ENCODE measurements at places on chromosomes 2 and 18. TPM values are rescaled to one million over a fixed set of nuclear protein-coding genes. Genes with fewer than 3 reads are reported as not detected.

- no peak overlapping the region for H3K4me3 ChIP-seq
- no peak overlapping the region for H3K27ac ChIP-seq
- H3K27me3 ChIP-seq: no peaks in the 10 kb centered on the region
- peaks cover 9% of the 10 kb centered on the region for H3K4me1 ChIP-seq
- H3K36me3 ChIP-seq: peaks cover 29% of the 10 kb centered on the region
Observed at GRCh38 chr18:42087235-42087634, 132.2 kb downstream of the PIK3C3 start.

Gene GALNT13
- 0.15 TPM for total RNA-seq

DNA sequence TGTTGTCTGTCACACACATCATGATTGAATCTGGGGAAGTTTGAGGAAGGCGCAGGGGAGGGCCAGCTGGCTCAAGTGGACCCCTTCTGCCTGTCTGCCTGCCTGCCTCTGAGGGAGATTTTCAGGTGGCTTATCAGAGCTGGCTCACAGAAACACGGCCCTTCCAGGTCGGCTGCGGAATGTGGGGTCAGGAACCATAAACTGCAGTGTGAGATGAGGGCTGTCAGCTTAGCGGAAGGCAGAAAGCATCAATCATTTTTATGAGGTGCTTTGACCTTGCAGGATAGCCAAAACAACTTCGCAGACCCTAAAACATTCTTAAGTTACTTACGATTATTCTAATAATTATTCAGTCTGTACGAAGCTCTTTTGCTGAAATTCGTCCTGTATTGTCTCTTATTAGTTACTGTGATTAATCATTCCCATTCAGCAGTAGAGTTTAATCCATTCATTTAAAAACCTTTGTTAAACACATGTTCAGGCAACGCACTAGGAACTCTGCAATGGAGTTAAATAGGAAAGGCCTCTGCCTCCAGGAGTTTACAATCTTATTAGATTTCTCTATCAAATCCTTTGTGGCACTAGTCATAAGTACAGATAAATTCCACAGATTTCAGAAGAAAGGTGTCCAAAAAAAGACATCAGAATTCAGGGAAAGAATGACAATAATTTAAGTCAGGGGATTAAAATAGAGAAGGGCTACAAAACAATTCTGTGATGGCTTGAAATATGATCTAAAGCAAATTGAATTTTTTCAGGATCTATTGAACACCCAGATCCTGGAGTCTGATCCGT, 371.6 kb downstream of the HRH4 start:
- no peaks in the 10 kb centered on the region for H3K36me3 ChIP-seq
- H3K4me3 ChIP-seq: no peak overlapping the region
- no peaks in the 10 kb centered on the region for H3K4me1 ChIP-seq
- DNase-seq: no peak
- H3K27ac ChIP-seq: no peak overlapping the region
- H3K27me3 ChIP-seq: peaks cover 2% of the 10 kb centered on the region

DNA sequence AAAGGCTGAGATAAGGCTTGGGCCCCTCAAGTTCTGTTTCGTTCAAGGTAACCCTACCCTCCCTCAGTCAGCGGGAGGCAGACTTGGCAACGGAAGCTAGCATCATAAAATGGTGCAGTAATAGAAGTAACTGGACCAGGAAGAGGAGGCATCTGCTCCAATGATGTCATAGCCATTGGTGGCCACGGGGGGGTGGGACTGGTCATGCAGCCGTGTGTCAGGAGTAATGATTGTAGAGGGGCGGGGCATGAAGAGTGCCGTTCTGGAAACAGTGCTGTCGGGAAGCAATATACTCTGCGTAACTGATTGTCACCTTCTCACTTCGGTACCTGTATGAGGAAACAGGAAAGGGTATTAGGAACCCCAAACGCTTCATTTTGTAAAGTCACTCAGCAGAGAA, 6.9 kb upstream of the POLR2D start:
- no peaks in the 10 kb centered on the region for H3K27me3 ChIP-seq
- H3K4me1 ChIP-seq: peaks cover 2% of the 10 kb centered on the region
- H3K4me3 ChIP-seq: no peak overlapping the region
- peaks cover 38% of the 10 kb centered on the region for H3K36me3 ChIP-seq
- no peak for DNase-seq

Gene SP9
- not detected for total RNA-seq

Gene MRPL33
- 43.5 TPM for total RNA-seq

GRCh38 chr2:25035537-25036220, 6.2 kb upstream of the EFR3B start:
- H3K4me3 ChIP-seq: no peak overlapping the region
- DNase-seq: no peak
- H3K4me1 ChIP-seq: peaks cover 9% of the 10 kb centered on the region
- H3K27ac ChIP-seq: no peak overlapping the region

GRCh38 chr2:131035112-131035825, 58.0 kb downstream of the FAM168B start:
- peaks cover 35% of the 10 kb centered on the region for H3K27me3 ChIP-seq
- no peak overlapping the region for H3K27ac ChIP-seq
- H3K4me1 ChIP-seq: peaks cover 6% of the 10 kb centered on the region
- no peaks in the 10 kb centered on the region for H3K36me3 ChIP-seq
- no peak overlapping the region for H3K4me3 ChIP-seq
- DNase-seq: no peak

GRCh38 chr18:58958628-58959027, 94.0 kb downstream of the ZNF532 start:
- no peak for DNase-seq
- no peaks in the 10 kb centered on the region for H3K36me3 ChIP-seq
- H3K4me1 ChIP-seq: no peaks in the 10 kb centered on the region
- H3K27ac ChIP-seq: no peak overlapping the region
- no peak overlapping the region for H3K4me3 ChIP-seq

- DNase-seq: no peak
- H3K27ac ChIP-seq: no peak overlapping the region
- H3K36me3 ChIP-seq: no peaks in the 10 kb centered on the region
Observed at GRCh38 chr2:180761224-180761623, 219.2 kb upstream of the UBE2E3 start.

DNA sequence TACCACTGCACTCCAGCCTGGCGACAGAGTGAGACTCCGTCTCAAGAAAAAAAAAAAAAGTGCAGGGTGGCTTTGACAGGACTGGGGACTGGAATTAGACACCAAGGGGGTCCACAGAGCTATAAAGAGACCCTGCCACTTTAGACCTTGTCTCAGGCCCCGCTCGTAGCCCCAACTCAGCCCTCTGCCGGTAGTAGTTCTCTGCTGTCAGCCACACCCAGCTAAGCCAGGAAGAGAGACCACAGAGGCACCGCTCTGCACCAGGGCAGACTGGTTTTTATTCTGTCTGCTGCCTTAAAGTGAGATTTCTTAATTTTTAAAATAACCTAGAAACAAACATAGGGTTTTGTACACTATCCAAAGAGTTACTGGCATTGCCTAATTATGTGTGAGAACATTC, 66.0 kb downstream of the STEAP3 start:
- DNase-seq: no peak
- H3K4me1 ChIP-seq: peaks cover 3% of the 10 kb centered on the region
- no peaks in the 10 kb centered on the region for H3K27me3 ChIP-seq
- H3K27ac ChIP-seq: no peak overlapping the region
- no peak overlapping the region for H3K4me3 ChIP-seq

DNA sequence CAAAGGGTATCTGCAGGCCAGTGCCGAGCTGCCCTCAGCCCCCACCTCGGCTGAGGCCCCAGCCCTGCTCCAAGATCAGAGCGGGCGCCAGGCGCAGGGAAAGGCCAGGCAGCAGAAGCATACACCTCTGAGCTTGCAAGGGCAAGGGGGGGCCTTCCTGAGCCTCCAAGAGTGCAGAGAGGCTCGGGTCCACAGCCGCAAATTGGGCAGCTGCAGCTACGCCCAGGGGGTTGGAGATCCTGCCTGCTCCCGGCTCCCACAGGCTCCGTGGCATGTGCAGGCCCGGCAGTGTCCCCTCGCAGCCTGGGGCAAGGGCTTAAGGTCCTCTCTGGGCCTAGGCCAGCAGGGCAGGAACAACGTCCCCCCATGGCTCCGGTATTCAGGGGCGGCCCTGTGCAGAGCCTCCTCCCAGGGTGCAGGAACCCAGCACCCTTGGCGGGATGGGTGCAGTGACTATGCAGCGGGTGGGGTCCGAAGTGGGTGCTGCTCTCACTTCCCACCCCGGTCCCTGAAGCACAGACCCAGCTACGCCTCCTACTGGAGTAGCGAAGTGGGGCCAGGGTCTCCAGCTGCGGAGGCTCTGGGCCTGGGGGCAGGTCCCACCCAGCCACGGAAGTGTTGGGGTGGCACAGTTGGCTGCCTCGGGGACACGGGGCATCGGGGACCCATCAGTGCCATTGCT, 120.2 kb upstream of the TMEFF2 start:
- no peak overlapping the region for H3K4me3 ChIP-seq
- H3K27me3 ChIP-seq: no peaks in the 10 kb centered on the region
- no peak overlapping the region for H3K27ac ChIP-seq
- H3K36me3 ChIP-seq: no peaks in the 10 kb centered on the region

GRCh38 chr18:67710639-67711038, 194.1 kb upstream of the DSEL start:
- H3K36me3 ChIP-seq: no peaks in the 10 kb centered on the region
- no peaks in the 10 kb centered on the region for H3K27me3 ChIP-seq
- no peaks in the 10 kb centered on the region for H3K4me1 ChIP-seq
- no peak for DNase-seq
- no peak overlapping the region for H3K27ac ChIP-seq
- no peak overlapping the region for H3K4me3 ChIP-seq

DNA sequence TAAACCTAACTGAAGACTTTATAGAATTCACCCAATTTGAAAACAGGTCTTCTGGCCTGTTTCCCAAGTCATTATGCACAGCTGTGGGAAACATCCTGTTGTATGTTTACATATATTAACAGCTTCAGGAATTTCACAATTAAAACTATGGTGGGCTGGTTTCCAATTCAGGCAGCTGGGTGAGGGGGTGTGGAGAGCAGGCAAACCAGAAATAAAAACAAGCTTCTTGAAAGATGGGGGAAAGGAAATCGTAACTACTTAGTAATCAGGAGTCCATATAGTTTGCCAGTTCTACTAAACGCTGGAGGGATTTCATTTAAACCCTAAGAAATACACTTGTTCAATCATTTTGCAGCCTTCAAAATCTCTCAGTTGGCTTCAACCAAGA, 22.8 kb downstream of the ATP8B1 start:
- H3K27ac ChIP-seq: no peak overlapping the region
- no peaks in the 10 kb centered on the region for H3K36me3 ChIP-seq
- no peak overlapping the region for H3K4me3 ChIP-seq
- peaks cover 8% of the 10 kb centered on the region for H3K4me1 ChIP-seq
- no peaks in the 10 kb centered on the region for H3K27me3 ChIP-seq

Gene ASTL
- 0.22 TPM for total RNA-seq

Gene PASK
- 55.5 TPM for total RNA-seq

DNA sequence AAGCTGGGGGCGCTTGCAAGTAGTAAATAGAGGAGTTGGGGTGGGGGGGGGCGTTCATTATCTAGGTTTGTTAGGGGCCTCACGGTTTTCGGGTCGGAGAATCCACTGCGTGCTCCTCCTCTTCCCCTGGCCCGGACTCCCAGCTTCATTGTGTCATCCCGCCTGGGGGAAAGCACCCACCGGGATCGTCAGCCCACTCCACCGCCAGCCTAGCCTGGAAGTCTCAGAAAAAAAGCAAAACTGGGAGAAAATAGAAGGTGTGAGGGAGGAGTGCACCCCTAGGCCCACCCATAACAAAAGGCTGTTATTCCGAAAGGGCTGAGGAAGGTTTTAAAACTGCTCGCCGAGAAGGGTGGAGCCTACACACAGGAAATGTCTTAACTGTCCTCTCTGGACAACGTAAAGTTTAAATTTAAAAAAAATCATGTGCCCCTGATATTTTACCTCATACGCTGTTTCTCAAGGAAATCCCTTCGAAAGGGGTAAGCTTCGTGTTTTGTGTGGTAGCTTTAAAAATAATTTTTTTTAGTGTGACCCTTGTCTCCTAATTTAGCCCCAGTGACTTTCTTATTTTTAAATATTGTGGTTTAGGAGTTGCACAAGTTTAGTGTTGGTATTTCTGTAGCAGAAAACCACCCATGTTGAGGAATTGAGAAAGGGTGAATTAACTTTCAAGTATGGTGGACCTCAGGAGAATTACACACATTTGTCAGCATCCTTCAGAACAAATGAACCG, 104.2 kb downstream of the SPTBN1 start:
- H3K27ac ChIP-seq: peak overlapping the region; percentile 92
- H3K27me3 ChIP-seq: peaks cover 2% of the 10 kb centered on the region
- peaks cover 51% of the 10 kb centered on the region for H3K36me3 ChIP-seq
- DNase-seq: peak; percentile 55
- peaks cover 55% of the 10 kb centered on the region for H3K4me1 ChIP-seq

Gene CCDC141
- total RNA-seq: 10.8 TPM

DNA sequence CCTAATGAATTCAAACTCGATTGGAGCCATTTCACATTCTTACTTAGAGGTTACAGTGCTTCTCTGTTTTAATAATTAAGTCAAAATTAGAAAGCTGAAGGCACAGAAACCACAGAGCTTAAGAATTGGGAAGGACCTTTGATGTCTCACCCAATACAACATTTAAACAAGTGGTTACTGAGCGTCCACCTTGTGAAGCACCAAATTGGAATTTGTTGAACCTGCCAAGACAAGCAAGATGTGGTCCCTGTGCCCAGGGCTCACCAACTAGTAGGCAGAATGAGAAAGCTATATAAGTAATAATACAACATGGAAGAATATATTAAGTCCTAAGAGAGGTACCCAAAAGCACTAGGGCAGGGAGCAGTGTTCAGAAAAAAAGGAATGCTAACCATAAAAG, 64.5 kb upstream of the NPAS2 start:
- H3K27me3 ChIP-seq: peaks cover 4% of the 10 kb centered on the region
- H3K27ac ChIP-seq: no peak overlapping the region
- H3K36me3 ChIP-seq: no peaks in the 10 kb centered on the region
- no peak overlapping the region for H3K4me3 ChIP-seq
- H3K4me1 ChIP-seq: peaks cover 5% of the 10 kb centered on the region

GRCh38 chr2:223560749-223561435, 41.3 kb downstream of the SCG2 start:
- H3K36me3 ChIP-seq: no peaks in the 10 kb centered on the region
- DNase-seq: no peak
- no peak overlapping the region for H3K4me3 ChIP-seq
- H3K4me1 ChIP-seq: no peaks in the 10 kb centered on the region
- H3K27me3 ChIP-seq: no peaks in the 10 kb centered on the region

- DNase-seq: no peak
- no peak overlapping the region for H3K4me3 ChIP-seq
- peaks cover 7% of the 10 kb centered on the region for H3K36me3 ChIP-seq
- peaks cover 11% of the 10 kb centered on the region for H3K4me1 ChIP-seq
Observed at GRCh38 chr2:12661489-12661888, 55.2 kb upstream of the TRIB2 start.
